T-helper 9 cell (primary cell): ENCODE measurements at places on chromosomes 12 and 14.

GRCh38 chr14:32404784-32405573 lies 75.9 kb downstream of the AKAP6 start:
- no peak for DNase-seq

- DNase-seq: no peak
These were observed 283.4 kb downstream of the DAD1 start for GRCh38 chr14:22305607-22306006.

GRCh38 chr14:90511795-90512328 lies 115.0 kb downstream of the CALM1 start:
- no peak for DNase-seq

DNA sequence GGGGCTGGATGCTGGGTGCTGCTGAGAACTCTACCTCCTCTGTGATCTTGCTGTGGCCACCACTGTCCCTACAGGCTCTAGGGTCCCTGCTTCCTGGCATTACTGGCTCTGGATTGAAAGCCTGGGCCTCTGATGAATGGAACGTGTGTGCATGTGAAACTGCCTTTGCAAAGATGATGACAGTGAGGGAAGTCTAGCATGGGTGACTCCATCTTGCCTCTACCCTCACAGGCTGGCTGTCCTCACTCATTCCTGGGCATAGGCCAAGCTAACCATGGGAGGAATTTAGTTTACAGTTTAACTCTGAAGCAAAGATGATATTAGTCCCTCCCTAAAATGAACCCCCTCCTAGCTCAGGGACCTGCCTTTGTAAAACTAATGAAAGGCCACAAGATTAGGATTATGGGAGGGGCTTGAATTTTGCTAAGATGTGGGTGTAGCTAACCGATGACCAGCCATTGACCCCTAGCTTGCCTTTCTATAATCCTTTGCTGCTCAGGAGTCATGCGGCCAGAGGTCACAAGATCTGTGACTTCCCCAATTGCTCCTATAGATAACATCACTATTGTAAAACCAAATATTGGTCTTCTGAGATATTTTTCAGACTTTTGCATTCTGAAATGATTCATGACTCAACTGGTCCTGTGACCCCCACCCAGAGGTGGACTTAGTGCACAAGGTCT lies 2.2 kb upstream of the C1S start:
- DNase-seq: no peak

DNA sequence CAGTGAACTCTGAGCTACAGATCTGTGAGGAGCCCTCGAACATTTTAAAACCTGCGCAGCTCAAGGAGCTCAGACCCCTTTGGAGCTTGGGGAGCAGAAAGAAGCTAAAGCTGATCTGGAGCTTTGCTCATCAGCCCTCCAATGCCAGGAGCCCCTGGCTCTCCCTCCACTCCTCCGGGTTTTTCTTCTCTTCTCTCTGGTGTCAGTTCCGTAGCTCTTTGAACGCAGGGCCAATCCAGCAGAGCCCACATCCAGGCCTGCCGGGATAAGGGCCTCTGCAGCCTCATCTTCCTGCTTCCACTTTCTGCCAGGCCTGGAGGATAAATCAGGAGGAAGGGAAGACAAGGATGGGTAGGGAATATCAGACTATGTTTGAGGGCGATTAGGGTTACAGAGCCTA lies 6.0 kb downstream of the HOXC4 start:
- DNase-seq: no peak

DNA sequence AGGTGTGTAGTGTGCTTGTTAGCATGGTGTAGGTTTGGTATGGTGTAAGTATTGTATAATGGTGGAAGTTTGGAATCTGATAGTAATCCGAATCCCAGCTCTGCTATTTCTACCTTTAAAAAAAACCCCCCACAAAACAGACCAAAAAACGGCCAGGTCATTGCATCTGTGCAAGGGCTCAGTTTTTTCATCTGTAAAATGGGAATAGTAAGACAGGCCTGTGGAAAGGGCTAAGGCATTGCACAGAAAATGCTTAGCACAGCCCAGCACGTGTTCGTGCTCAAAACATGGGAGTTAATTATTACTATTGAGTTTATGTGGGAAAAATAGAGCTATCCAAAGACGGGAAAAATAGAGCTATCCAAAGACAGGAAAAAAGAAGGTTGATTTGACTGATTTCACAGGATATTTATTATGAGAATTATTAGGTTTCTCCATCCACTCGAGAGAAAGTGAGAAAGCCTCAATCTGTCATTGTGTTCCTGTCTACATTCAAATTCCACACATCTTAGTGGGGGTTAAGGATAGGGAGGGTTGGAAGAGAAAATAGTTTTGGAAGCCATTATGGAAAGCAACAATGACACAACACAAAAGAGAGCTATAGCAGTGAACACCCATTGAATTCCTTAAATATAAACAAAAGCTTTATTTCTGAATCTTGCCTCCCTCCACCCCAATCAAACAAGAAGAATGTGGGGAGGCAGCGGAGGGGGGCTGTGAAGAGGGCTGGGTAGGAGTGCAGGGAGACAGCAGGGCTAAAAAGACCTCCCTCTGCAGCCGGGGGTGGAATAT lies 126.8 kb upstream of the MAX start:
- no peak for DNase-seq

- DNase-seq: no peak
These were observed 821 bp downstream of the TMEM106C start for GRCh38 chr12:47964106-47964728.
